ENCODE measurements at places on chromosomes 5 and 9.

DNA sequence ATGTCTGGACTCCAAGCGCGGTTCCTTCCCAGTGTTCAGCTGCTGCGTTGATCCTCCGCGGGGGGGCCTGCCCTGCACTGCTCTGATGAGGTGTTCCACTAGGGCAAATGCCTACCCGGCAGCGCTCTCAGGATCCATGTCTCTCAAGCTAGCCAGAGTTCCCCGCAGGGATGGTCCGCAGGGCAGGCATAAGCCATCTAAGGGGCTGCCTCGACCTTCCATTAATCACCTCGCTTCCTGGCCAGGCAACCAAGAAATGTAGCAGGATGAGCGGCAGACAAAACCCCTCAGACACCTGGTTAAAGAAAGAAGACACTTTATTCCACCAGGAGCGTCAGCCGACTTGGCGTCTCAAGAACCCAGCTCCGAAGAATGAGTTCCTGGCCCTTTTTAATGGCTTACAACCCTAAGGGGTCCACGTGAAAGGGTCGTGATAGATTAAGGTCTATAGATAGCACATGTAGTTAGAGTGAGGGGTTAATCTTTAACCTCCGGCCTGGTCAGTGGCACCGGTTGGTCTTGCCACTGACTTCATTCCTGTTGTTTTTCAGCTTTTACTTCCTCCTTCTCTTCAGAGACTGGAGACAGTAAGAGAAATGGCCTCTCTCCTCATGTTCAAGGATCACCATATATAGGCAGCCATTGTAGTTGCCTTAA is 47.2 kb upstream of the COX7C start:
- no peak for DNase-seq

- no peak for DNase-seq
Measured at GRCh38 chr5:80686757-80687156, 32.0 kb upstream of the DHFR start.

DNA sequence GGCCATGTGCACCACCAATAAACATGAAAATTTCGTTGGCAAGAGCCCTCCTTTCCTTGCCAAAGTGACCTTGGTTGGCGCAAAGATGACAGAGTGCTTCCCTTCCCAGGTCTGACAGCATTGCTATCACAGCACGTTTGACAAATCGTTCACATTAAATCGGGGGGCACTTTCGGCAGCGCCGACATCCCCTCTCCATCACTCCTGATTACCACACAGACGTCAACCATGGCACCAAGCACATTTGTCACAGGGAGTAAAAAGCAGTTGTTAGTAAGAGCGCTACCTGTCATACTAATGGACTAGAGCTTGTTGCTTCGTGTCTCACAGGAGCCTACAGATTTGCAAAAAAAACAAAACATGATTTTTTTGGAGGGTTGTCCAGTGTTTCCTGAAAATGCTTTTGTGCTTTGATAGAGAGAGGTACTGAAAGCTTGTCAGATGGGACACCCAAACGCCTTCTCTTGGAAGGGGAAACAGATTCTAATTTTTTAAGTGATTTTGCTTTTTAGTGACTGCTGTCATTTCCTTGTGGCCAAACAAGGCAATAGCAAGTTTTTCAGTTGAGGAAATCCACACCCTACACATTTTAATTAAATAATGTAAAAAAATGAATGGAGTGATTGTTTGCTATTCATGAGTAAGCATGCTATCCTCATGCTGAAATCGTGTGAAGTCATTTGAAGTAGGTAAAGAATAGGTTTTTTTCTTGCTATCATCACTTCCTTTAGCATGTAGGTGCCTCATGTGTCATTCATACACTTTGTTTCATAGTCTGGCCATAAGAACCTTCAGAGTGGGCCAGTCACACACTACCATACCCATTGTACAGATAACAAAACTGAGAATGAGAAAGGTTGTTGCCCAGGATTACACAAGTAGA is 682.8 kb upstream of the WWC1 start:
- DNase-seq, result no peak

GRCh38 chr5:17852740-17853139 is 218.5 kb downstream of the TAF11L14 start:
- DNase-seq, result no peak

DNA sequence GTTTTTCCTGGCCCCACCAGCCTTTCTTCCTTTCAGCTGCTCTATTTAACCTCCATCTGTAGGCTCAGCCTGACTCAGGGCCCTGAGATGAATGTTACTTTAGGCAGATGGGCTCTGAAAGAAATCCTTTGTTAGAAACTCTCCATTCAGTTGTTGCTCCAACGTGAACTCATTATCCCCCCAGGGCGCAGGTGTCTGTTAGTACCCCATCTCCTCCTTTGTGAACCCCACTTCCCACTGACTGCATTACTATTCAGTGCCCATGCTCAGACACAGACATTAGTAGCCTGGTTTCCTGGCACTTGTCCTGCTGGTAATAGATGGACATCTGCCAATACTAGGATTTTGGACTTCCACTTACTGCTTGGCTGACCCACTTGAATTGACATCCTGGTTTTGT is 1271.6 kb downstream of the PTPRD start:
- no peak for DNase-seq

DNA sequence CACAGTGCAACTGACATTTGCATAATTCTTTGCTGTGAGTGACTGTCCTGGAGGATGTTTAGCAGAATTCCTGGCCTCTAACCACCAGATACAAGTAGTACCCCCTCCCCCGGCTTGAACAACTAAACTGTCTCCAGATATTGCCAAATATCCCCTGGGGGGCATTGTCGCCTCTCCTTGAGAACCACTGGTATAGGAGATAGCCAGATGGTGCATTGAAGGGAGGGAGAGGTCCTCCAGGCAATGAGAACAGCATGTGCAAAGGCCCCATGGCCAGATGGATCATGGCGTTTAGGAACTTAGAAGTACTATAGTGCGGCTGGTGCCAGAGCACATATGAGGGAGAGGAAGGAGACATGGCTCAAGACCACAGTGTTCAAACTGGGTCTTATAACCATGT is 18.9 kb upstream of the ORM1 start:
- no peak for DNase-seq

DNA sequence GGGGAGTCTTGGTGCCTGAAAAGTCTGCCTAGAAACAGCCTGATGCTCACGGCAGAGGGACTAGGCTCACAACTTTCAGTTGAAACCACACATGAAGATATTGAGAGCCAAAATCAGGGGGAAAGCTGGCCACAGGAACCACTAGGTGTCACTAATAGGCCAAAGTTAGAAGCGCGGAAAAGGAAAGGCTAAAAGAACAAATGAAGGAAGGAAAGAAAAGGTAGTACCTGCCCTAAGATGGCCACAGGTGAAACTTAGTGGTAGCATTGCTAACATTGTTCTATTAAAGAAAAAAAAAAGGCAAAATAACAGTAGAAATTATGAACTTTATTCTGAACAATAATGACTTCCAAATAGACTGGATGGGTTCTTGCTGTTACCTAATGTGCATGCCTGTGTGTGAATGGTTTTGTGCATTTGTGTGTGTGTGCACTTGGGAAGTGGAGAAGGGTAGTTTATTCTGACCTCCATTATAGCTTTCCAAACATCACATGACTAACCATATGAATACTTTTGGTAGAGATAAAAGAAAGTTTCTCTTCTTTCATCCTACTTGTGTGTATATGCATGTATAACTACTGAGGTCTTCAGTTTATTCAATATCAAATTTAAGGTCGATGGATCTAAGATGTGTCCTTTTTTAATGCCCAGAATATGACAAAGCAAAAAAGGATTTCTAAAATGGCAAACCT is 2.1 kb upstream of the RFESD start:
- DNase-seq, result peak; percentile 69

DNA sequence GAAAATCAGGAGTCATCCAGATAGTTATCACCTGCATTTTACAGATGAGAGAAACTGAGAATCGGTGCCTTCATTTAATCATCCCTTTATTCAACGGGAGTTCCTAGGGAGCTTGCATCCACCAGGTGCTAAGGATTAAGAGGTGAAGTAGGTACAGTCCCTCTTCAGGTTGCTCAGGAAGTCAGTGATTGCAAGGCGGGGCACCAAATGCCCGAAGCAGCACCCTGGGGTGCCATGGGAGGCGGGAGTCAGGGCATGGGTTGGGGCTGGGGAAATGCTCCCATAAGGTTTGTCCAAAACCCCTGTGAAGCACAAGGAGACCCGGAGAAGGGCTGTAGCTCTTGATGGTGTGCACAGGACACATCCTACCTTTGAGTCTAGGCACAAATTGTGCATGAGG is 98.8 kb upstream of the KLF4 start:
- DNase-seq, result no peak

GRCh38 chr5:59390989-59391388 is 502.5 kb downstream of the PDE4D start:
- DNase-seq, result no peak

GRCh38 chr9:81414836-81415235 is 274.5 kb downstream of the TLE1 start:
- DNase-seq, result no peak

DNA sequence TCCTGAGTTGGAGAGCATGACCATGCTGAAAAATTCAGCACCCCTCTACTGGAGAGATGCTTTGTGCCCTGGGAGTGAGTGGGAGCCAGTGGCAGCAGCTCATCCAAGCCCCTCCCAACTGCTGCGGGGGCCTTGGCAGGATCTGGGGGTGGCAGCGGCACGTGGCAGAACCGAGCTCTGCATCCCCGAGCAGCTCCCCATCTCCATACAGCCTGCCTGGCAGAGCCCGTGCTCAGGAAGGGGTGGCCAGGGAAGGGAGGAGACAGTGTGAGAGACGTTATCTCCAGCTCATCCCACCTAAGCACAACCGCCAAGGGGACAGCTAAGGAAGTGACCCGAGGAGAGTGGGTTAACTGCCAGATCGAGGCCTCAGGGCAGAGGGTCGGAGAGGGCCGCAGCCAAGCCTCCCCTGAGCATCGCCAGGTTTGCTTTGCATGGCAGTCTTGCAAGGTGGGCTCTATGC is 17.2 kb upstream of the DPM2 start:
- DNase-seq, result peak; percentile 30

GRCh38 chr9:111868475-111868874 is 28.1 kb upstream of the UGCG start:
- DNase-seq, result no peak

- no peak for DNase-seq
Measured at GRCh38 chr9:19931098-19931890, 142.5 kb upstream of the SLC24A2 start.

DNA sequence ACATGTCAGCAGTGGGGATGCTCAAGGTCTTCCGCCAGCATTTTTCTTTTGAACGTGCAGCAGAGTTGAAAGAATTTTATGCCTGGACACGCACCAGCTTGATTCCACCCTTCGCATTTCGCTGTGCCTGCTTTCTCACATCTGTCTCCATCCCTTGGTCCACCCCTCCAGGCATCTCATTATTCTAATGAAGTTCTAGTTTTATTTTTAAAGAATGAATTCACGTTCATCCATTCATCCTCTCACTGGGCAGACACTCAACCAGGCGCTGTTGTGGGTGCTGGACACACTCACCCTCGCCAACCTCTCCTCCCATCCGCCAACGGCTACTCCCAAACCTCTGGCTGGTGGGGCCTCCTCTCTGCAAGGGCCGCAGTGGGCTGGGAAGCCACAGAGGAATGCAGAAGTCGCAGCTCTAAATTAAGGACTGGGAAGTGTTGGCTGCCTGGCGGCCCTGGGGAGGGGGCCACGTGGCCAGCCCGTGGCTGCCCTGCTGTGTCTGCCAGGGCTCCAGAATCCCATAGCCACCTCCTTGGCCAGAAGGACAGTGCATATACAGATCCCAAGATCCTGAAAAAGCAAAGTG is 6.7 kb downstream of the SUSD3 start:
- no peak for DNase-seq

- no peak for DNase-seq
Measured at GRCh38 chr9:86481466-86481865, 127.3 kb upstream of the TUT7 start.

GRCh38 chr5:170067574-170068170 is 38.0 kb upstream of the FOXI1 start:
- no peak for DNase-seq

DNA sequence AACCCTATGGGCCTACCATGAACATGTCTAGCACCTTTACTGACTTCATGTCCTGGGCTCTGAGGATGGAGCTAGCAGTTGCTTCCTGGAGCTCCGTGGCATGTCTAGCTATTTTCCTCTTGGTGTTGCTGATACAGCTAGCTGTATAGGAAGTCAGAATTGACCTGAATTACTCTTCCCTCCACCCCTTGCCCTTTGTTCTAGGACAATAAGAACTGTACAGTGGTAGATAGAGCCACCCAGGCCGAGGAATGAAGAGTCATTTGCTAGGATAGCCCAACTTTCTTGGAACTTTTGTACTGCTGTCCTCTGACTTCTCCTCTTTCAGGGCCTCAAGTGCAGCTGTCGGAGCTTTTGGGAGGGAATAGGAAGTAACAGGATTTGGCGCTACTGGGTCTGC is 109.9 kb upstream of the RUSC2 start:
- no peak for DNase-seq

- DNase-seq, result no peak
Measured at GRCh38 chr9:3845549-3845948, 319.7 kb upstream of the RFX3 start.

GRCh38 chr5:140591747-140592372 is 27.2 kb downstream of the SLC35A4 start:
- no peak for DNase-seq

GRCh38 chr5:1887588-1888360 is 5.0 kb upstream of the IRX4 start:
- no peak for DNase-seq

- no peak for DNase-seq
Measured at GRCh38 chr5:126875303-126875785, 98.4 kb downstream of the LMNB1 start.

GRCh38 chr9:2000314-2000713 is 14.8 kb upstream of the SMARCA2 start:
- DNase-seq, result no peak

- no peak for DNase-seq
Measured at GRCh38 chr9:19154135-19154612, 26.9 kb upstream of the PLIN2 start.

DNA sequence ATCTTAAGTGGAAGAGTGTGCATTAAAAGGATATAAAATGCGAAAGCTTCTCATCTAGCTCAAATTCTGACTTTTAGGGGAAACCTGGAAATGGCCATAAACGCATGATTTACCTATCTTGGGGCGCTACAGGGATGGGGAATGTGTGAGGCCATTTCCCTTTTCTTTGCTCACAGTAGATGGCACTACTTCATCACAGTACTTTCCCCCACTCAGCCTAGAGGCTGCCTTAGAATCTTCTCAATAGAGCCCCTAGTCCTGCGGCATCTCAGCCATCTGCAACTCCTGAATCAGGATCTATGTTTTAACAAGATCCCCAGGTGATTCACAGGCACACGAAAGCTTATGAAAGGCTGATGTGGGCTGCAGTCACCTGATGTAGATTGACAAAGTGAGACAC is 110.8 kb downstream of the LHFPL2 start:
- no peak for DNase-seq

GRCh38 chr5:143717400-143717799 is 94.6 kb upstream of the HMHB1 start:
- no peak for DNase-seq

DNA sequence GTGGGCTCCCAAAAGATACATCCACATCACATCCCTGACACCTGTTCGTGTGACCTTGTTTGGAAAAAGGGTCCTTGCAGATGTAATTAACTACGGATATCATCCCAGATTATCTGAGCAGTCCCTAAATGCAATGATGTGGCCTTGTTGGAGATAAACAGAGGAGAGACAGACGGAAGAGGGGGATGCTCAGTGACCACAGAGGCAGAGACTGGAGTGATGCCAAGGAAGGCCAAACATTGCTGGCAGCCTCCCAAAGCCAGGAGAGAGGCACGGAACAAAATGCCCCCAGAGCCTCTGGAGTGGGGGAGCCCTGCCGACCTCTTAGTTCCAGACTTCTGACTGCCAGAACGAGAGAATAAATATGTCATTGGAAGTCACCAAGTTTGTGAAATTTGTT is 15.0 kb upstream of the VAV2 start:
- no peak for DNase-seq

Data from activated CD4-positive, alpha-beta T cell treated with anti-CD3 and anti-CD28 coated beads for 36 hours (primary cell).